Stimulated activated CD4-positive, alpha-beta T cell treated with anti-CD3 and anti-CD28 coated beads, Interleukin-1b, Interleukin-23, amount 100 ng/mL, for 4 hours (primary cell): ENCODE measurements at places on chromosomes 2 and 18.

- DNase-seq: no peak
Measured at GRCh38 chr2:43519643-43520221, 76.1 kb downstream of the THADA start.

DNA sequence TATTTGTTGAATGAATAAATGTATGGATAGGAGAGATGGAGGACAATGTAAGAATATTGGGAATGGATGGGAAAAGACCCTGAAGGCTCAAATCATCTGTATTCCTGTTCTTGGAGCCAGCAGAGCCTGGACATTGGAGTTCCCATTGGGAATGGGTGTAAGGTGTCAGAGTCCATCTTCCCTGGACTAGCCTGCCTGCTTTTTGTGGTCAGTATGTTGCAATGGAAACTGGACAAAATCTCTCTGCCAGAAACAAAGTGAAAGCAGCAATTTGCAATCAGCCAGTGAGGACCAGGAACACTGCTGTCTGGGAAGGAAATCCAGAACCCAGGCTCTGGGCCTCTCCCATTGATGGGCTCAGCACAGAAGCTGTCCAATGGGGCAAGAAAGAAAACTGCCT is 83.5 kb upstream of the SKOR2 start:
- no peak for DNase-seq

GRCh38 chr2:127596311-127597045 is 49.5 kb upstream of the GPR17 start:
- DNase-seq: no peak

- DNase-seq: no peak
Measured at GRCh38 chr18:54075689-54076088, 148.8 kb downstream of the MBD2 start.

- no peak for DNase-seq
Measured at GRCh38 chr2:229087267-229087666, 183.8 kb downstream of the PID1 start.

GRCh38 chr2:102262216-102263129 is 48.9 kb upstream of the IL1RL1 start:
- DNase-seq: no peak

DNA sequence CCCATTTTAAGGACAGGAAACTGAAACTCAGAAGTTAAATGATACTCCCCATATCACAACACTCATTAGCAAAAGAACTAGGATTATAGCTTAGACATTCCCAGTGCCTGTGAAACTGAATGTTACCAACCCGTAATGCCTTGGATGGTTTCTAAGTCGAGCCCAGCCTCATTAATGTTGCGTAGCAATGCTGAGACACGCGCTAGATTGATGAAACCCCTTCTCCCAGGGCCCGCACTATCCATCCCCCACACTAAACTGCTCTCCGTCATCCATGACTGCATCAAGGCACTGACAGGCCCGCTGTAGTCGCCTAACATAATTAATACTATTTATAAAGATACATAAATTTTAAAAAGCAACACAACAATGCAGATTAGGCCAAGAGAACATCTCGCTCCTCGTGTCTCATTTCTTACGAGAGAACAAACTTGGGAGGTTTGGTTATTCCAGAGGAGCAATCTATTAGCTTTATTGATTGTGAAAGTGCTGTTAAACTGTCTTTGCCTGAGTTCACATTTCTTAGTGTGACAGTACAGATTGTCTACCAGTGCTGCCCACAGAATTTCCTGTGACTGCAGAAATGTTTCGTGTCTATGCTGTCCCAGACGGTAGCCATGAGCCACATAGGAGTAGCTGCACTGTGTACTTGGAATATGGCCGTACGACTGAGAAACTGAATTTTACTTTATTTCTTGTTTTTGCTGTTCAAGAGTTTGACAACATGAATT is 312.2 kb upstream of the RAB12 start:
- no peak for DNase-seq

DNA sequence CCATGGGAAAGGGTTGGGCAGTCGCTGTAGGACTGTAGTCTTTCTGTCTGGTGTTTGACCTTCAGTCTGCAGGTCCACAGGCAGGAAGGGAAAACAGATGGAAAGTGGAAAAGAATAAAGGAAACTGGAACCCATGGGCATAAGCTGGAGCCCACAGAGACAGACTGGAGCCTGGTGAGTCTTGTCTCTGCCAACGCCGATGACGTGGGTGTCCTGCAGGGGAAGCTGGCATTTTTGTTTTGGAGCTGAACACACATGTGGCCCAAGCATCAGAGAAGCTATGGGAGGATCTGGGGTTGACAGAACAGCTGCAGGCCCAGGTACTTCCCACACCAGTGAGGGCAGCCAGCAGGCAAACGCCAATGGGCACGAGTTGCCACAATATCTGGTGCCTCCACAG is 28.2 kb upstream of the SOCS6 start:
- no peak for DNase-seq

DNA sequence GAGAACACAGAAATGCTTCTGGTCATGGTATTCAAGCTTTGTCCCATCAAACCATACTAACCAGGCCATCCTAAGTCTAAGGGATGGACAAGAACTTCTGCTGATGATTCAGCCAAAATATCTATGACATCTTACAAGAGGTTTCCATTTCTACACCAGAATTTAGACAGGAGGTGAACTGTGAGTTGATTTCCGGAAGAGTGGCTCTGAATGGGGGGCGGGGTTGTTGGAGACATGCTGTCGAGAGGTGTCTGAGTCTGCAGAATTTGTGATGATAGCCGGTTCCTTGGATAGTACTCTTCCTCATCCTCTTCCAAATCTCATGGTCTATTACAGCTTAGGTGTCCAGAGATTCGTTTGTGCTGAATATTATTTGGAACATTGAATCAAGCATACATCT is 408.7 kb upstream of the TCF4 start:
- DNase-seq: no peak

DNA sequence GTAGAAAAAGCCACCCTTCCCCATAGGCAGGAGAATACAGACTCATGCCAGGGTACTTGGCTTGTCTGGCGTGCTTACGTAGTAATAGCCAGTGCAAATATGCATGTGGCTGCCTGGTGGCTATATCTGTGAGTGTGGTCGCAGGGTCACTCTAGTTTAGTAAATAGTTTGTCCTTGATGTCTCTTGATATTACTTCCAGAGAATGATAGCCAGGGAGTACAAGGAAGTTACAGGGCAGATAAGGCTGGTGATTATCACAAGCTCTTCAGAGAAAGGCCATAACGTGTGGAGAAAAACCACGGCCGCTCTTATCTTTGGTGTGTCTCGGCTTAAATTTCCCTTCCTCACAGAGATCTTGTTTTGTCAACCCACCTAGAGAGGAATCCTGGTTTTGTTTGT is 54.3 kb upstream of the SLC39A10 start:
- DNase-seq: no peak

DNA sequence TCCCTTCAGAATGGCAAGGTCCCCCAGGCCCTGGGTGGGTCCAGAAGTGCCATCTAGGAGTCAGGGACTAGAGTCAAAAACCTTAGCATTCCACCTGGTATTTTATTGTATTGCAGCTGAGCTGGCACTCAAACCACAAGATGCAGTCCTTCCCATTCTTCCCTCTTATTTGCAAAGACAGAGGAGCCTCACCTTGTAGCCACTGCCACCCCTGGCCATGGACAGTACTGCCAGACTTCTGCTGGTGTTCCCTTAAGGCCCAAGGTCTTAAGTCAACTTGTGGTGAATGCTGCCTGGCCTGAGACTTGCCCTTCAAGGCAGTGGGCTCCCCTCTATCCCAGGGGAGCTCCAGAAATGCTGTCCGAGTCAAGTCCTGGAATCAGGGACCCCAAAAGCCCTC is 6.9 kb downstream of the UGT1A10 start:
- no peak for DNase-seq

- DNase-seq: no peak
Measured at GRCh38 chr2:26613241-26614215, 27.6 kb downstream of the CIB4 start.
